T-helper 1 cell (primary cell): ENCODE measurements at places on chromosomes 11 and 22.

DNA sequence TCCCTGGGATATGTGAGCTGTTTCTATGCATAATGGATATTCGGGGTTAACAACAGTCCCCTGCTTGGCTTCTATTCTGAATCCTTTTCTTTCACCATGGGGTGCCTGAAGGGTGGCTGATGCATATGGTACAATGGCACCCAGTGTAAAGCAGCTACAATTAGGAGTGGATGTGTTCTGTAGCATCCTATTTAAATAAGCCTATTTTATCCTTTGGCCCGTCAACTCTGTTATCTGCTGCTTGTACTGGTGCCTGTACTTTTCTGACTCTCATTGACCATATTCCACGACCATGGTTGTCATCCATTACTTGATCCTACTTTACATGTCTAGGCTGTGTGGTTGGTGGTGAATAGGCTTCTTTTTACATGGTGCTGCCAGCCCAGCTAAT is 1.3 kb downstream of the TUG1 start:
- no peak for DNase-seq

- no peak for DNase-seq
Measured at GRCh38 chr22:50505776-50506610, 1.5 kb downstream of the LMF2 start.

DNA sequence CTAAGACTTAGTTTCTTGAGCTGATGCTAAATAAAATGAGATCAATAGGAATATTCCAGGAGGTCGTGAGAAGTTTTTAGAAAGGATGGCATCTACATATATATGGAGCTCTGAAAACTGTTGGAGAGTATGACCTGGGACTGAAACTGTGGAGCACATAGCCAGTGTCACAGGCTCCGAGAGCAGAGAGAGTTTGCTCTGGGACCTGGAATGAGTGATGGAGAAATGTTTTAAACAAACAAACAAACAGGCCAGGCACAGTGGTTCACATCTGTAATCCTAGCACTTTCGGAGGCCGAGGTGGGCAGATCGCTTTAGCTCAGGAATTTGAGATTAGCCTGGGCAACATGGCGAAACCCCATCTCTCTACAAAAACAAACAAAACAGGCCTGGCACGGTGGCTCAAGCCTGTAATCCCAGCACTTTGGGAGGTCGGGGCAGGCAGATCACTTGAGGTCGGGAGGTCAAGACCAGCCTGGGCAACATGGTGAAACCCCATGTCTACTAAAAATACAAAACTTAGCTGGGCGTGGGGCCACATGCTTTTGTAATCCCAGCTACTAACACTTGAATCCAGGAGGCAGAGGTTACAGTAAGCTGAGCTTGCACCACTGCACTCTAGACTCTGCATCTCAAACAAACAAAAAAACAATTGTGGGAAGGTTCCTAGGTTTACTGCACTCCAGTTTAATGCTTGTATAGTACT is 67.1 kb downstream of the SLC35F2 start:
- DNase-seq: no peak

DNA sequence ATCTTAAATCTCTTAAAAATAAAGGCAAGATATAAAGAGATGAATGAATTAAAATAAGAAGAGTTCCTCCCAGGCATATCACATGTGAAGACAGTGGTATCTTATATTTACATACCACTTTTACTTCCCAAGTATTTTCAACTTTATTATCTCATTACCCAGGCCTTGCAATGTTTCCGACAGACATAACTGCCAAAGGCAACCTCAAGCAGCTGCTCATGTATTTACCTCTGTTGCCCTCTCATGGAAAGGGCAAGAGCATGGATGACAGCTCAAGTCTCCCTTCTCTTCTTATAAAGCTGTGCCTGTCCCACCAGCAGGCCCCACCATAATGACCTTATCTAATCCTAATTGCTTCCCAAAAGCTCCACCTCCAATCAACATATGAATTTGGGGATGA is 894.2 kb downstream of the NTM start:
- DNase-seq: no peak

DNA sequence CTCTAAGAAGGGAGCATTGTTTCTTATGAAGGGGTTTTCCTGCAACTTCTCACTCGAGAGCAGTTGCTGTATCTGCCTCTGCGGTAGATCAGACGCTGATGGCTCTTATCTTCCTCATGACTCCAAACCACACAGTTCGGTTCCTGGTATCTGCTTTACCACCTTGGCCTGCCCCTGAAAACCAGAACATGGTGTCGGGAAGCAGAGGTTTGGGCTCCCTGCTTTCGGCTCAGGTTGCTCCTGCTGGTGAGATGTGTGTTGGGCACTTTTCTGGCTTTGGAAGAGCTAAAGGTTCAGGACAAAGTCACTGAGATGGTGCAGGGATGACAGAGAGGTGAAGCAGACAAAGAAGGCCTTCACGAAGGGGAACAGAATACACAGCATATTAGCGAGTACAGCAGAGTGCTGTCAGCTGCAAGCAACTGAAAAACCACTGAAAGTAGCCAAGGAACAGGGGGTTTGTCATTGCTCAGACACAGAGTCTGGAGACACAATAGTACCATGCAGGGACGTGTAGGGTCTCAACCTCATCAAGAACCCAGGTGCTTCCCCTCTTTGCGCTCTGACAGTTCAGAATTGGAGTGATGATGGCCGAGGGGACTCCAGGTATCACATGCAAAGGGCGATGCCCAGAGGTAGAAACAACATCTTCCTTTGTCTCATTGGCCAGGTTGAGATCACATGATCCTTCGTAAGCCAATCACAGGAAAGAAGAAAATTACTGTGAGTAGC is 11.9 kb upstream of the CSF2RB start:
- DNase-seq: no peak

- no peak for DNase-seq
Measured at GRCh38 chr11:6812390-6813005, 13.0 kb upstream of the OR6A2 start.

DNA sequence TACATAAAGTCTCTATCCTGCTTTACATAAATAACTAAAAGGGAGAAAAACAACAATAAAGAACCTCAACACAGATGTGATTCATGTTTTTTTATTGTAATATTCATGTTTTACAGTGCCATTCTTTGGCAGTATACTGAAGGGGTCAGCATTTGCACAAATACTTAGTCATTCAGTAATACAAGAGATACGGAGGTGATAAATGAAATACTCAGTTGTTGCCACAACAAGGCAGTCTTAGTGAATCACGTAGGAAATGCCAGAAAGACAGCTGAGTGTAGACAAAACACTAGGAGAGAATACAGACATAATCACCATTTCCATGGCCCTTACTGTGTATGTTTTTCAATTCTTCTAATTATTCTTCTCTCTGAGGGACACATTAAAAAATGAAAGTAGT is 910.4 kb downstream of the METTL15 start:
- DNase-seq: no peak

DNA sequence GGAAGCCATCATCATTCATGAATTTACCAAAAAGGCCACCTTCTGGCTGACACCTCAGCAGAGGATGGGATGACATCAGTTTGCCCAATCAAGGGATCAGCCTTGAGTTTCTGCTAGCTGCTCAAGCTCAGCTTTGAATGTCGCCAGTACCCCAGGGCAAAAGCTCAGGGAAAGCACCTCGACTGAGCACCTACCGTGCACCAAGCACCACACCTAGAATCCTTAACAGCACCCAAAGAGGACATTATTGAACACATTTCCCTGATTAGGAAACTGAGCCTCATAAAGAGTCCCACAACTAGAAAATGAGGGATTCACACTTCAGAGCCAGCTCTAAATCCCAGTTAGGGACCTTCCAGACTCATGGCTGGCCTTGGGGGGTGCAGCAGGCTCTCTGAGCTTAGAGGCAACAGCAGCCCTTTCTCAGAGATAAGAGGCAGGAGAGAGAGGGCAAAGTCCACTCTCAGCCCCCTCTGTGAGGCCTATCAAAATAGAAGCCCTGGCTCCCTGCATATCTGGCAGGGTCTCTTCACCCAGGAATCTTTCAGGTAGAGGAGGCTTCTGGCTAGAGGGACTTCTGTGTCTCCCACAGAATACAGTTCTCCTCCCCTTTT is 13.4 kb upstream of the DAGLA start:
- no peak for DNase-seq

GRCh38 chr11:34679681-34680080 is 58.8 kb downstream of the EHF start:
- no peak for DNase-seq

- DNase-seq: no peak
Measured at GRCh38 chr11:67368621-67369020, 4.8 kb downstream of the CLCF1 start.

DNA sequence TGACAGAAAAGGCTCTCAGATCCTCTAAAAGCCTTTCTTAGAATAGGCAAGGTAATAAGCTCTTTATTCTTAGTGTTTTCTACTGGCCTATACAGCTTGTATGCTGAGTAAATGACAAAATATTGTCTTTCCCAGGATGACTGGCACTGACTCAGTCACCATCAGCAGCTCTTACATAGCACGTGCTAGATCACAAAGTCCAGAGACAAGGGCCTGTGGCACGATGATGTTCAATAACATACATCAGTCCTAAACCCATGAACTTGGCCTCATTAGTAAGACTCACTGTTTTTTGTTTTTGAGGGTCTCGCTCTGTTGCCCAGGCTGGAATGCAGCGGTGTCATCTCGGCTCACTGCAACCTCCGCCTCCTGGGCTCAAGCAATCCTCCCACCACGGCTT is 42.7 kb downstream of the CELF1 start:
- DNase-seq: no peak

GRCh38 chr11:66951927-66952337 is 6.3 kb downstream of the PC start:
- DNase-seq: no peak

DNA sequence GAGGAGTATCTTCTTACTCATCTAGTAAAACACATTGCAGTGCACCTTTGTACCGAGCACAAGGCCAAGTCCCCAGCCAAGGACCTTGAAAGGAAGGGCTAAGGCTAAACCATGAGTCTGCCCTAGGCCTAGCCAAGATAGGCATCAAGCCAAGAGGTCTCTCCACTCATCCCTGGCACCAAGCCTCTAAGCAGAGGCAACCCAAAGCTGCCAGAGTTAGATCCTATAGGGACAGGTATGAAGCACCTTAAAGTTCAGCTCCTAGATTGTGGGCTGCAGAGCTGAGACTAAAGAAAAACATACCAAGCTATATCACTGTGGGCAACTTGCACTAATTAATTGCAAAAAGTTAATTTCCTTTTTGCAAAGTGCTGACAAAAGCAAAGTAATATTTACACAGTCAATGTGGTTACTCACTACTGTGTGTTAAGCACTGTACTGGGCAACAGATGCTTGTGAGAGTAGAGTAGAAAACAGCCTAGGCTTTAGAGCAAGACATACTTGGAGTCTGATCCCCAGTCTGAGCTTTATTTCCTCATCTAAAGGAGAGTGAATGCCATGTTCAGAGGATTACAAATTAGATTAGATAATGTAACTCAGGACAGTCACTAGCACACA is 7.2 kb downstream of the COA4 start:
- DNase-seq: no peak

DNA sequence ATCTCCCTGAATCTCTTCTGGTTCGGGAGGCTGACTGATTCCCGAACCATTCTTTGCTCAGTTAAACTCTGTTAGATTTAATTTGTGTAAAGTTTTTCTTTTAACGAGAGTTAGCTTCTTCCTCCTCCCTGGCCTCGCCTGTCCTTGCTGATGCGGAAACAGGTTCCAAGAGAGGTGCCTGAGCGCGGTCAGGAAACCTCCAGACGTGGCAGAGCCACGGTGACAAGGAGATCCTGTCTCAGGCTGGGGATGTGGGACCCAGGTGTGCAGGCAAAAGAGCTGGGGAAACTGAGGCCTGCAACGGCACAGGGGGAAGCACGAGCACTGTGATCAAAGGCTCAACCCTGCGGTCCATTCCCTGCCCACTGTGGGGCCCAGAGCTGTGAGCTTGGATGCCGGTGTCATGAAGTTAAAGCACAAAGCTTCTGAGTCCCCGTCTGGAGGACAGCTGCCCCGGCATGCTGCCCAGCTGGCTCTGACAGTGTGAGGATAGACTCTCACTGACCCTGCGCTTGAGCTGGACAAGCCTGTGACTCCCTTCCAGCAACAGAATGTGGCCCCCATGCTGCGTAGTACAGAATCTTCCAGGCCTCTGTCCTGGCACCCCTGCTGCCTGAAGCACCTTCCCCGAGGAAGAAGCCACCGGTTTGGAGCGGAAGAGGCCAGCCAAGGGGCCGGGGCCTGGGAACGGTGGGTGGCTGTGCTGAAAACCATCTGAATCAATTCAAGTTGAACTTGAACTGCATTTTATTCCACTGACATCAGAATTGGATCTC is 960.6 kb downstream of the BRD1 start:
- DNase-seq: no peak

GRCh38 chr11:87174870-87175269 is 137.1 kb downstream of the TMEM135 start:
- no peak for DNase-seq

DNA sequence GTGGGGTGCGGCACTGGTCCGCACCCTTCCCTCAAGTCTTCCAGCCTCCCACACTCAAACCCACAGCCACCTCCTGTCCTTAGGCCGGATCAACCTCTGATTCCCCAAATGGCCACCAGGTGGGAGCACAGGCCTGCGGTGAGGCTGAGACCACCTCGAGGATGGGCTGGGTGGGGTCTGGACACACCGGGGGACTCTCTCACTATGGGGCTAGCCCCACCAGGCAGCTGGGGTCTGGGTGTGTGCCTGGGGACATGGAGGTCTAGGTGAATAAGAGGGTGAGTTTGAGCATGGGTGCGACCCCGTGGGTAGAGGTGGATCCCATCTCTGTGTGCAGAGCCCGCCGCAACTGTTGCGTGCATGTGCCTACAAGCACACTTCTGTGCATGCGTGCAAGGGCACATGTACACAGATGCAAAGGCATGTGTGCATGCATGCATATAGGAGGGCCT is 32.6 kb downstream of the MYO18B start:
- DNase-seq: no peak

DNA sequence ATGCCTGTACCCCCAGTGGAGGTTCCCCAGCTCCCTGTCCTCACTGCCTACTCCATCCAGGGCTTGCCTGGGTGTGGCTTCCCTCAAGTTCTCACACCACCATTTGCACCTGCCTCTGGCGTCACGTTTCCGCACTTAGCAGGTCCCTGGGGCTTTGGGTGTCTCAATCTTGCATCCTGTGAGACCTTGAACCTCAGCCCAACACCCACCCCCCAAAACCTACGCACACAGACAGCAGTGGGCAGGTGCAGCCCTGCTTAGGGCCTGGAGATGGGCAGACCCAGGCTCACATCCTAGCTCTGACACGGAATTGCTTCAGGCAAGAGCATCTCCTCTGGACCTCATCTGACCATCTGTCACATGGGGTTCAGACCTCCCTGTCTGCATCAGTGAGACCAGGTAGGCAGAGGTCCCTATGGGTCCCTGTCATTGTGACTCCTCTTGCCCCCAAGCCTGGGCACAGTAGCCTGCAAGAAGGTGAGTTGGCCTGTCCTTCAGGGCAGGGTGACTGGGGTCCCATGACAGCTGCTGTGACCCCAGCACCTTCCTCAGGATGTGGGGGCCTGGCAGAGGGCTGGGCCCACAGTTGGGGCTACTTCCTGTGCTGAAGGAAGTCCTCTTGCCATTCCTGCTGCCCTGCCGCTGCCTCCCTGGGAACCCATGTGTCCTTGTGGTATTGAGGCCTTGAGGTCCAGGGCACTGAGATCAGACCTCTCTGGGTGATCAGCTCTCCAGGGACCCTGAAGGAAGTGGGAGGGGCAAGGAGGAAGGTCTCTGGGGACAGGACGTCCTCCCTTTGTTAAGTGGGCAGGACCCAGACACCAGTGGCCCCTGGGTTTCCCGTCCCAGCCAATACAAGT is 2.0 kb downstream of the SIPA1 start:
- peak; percentile 89 for DNase-seq

- no peak for DNase-seq
Measured at GRCh38 chr11:65212226-65212801, 30.6 kb downstream of the CAPN1 start.

GRCh38 chr11:19173964-19174638 is 27.7 kb downstream of the CSRP3 start:
- no peak for DNase-seq

GRCh38 chr11:99015634-99016454 is 4.9 kb upstream of the CNTN5 start:
- no peak for DNase-seq
